ENCODE measurements at places on chromosomes 3 and 15. TPM values are rescaled to one million over a fixed set of nuclear protein-coding genes. Genes with fewer than 3 reads are reported as not detected.
A peak's percentile ranks its signal among the peaks of the same experiment; 100 is the strongest.

The SCAANT1 gene
- total RNA-seq: not detected

GRCh38 chr3:53224026-53224425 is 31.8 kb downstream of the TKT start:
- H3K36me3 ChIP-seq: peaks cover 36% of the 10 kb centered on the region
- no peak for DNase-seq

- H3K4me1 ChIP-seq: peaks cover 9% of the 10 kb centered on the region
- H3K36me3 ChIP-seq: no peaks in the 10 kb centered on the region
- DNase-seq: no peak
- H3K27ac ChIP-seq: no peak overlapping the region
These were observed 86.4 kb downstream of the WNT7A start for GRCh38 chr3:13793451-13793850.

- H3K27me3 ChIP-seq: no peaks in the 10 kb centered on the region
- H3K4me3 ChIP-seq: no peak overlapping the region
- no peak for DNase-seq
- H3K4me1 ChIP-seq: peaks cover 39% of the 10 kb centered on the region
These were observed 17.9 kb upstream of the NRROS start for GRCh38 chr3:196621611-196622010.

The CLN6 gene
- 43.1 TPM for total RNA-seq

DNA sequence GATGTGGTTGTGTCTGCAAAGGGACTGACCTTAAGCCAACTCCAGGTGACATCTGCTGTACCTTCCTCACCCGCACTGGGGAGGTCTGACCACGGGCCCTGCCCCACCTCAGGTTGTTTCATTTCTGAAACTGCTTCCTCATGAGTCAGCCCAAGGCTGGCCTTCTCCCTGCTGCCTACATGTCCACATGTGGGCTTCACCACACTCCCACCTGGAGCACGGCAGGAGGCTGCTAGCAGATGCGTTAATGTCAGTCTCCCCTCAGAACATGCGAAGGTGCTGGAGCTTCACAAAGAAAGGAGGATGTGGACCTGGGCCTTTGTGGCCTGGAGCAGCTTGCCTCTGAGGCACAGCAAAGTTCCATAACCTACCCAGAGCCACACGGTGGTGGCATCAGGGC is 69.4 kb upstream of the PLXNA1 start:
- H3K27me3 ChIP-seq: no peaks in the 10 kb centered on the region
- peaks cover 44% of the 10 kb centered on the region for H3K4me1 ChIP-seq
- H3K36me3 ChIP-seq: peaks cover 23% of the 10 kb centered on the region
- no peak overlapping the region for H3K4me3 ChIP-seq
- H3K27ac ChIP-seq: no peak overlapping the region

DNA sequence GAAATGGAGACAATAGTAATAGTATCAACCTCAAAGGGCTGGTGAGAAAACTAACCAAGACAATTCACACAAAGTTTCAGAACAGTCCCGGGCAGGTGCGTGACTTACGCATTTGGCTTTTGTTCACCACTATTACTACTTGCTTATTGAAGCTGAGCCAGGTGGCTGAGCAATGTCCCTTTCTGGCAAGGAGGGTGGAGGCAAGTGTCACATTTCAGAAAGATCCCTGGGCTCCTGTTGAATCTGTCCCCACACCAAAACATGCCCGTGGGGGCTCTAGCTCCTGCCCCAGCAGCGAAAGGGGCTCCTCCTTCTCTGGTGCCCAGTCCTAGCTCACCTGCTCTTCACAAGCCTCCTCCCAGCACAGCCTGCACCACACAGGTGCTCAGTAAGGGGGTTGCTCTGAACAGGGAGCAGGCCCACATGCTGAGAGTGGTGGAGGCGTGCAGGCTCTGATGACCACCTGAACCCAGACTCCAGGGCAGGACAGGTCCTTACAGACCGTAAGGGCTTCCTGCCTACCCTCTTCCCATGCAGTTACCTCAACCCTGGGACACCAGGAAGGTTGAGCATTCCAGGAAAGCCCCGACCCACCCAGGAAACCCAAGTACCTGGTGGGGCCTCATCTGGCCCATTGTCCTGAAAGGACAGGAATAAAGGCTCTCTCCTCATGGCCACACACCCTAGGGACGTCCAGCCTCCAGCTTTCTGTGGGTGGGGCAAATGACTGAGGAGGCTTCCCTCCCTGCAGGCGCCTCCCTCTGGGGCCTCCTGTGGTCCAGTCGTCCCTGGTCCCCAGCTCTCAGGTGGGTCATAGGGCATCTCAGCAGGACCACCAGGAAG is 32.6 kb downstream of the SEMA7A start:
- peaks cover 6% of the 10 kb centered on the region for H3K36me3 ChIP-seq
- peak overlapping the region; percentile 63 for H3K4me3 ChIP-seq
- no peaks in the 10 kb centered on the region for H3K27me3 ChIP-seq
- H3K4me1 ChIP-seq: peaks cover 89% of the 10 kb centered on the region
- H3K27ac ChIP-seq: peak overlapping the region; percentile 84

The GHSR gene
- not detected for total RNA-seq

DNA sequence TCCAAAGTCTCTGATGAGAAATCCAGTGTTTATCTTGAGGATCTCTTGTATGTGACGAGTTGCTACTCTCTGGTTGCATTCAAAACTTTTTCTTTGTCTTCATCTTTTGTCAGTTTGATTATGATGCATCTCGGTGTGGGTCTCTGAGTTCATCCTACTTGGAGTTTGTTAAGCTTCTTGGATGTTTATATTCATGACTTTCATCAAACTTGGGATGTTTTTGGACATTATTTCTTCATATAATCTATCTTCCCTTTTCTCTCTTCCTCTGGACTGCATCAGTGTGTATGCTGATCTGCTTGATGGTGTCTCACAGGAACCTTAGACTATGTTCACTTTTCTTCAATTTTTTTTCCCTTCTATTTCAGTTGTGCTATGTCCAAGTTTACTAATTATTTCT is 320.4 kb downstream of the TLE3 start:
- no peak overlapping the region for H3K27ac ChIP-seq
- DNase-seq: no peak
- H3K36me3 ChIP-seq: no peaks in the 10 kb centered on the region
- no peak overlapping the region for H3K4me3 ChIP-seq
- peaks cover 15% of the 10 kb centered on the region for H3K4me1 ChIP-seq

Measured in activated CD8-positive, alpha-beta T cell treated with anti-CD3 and anti-CD28 coated beads for 36 hours (primary cell).